ENCODE measurements at places on chromosomes 1 and 21. TPM values are rescaled to one million over a fixed set of nuclear protein-coding genes. Genes with fewer than 3 reads are reported as not detected.

DNA sequence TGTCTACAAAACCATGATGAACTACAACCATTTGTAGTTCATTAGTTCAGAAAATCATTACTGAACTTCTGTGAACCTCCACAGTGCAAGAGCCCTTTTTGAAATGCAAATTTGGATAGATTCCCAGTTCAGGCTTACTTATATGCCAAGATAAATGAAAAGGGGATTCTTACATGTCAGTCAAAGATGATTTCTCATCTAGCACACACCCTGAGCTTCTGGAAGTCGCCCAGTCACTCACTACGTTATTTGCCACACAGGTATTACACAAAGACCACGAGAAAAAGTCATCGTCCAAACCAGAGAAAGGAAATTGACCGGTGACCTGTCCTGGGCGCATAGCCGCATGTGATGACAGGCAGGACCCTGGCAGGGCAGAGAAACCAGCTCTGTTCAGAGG, 41.8 kb downstream of the ETS2 start:
- no peak for DNase-seq

GRCh38 chr21:30044447-30045064, 104.8 kb upstream of the GRIK1 start:
- DNase-seq, result no peak

DNA sequence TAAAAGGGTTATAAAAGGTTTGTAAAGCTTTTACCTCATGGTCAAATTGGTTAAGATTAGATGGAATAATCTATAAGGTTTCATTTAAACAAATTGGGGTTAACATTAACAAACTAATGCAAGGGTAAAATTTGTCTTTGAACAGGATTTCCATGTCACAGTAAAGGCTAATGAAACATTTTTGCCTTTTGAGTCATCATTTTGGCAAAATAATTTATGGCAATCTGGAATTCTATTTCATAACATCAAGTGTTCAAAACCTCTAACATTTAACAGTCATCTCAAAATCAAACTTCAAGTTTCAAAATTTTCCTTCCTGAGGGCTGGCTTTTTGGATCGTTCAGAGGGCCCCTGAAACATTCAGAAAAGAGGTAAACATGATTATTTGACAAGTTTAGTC, 6.6 kb upstream of the CD46 start:
- DNase-seq, result no peak

GRCh38 chr1:86487131-86487810, 18.5 kb downstream of the CLCA1 start:
- DNase-seq, result peak; percentile 55

- no peak for DNase-seq
Measured at GRCh38 chr1:114756009-114756892, 1.5 kb downstream of the CSDE1 start.

- no peak for DNase-seq
Measured at GRCh38 chr21:35035581-35035980, 13.5 kb downstream of the RUNX1 start.

GRCh38 chr1:200693327-200693726, 23.6 kb upstream of the DDX59 start:
- no peak for DNase-seq

DNA sequence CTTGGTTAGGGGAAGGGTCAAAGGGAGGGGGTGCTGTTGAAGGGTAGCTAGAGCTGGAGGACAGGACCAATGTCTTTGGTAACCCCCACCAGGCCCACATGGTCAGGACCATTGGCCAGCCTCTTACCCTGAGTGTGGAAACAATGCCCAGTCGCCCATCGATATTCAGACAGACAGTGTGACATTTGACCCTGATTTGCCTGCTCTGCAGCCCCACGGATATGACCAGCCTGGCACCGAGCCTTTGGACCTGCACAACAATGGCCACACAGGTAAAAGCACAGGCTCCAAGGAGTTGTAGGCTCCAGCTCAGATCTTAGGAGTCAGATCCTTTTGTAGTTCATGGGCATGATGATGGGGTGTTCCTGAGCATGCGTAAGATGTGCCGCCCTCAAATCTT, 3.8 kb downstream of the CA14 start:
- no peak for DNase-seq

Gene ELAPOR1
- 0.30 TPM for total RNA-seq

Gene PPIAL4G
- total RNA-seq, result not detected

All from left ventricle myocardium superior (tissue), 1 donor.